ENCODE measurements at places on chromosomes 12 and 14.

- no peak for DNase-seq
These were observed 178.0 kb upstream of the FKBP4 start for GRCh38 chr12:2616763-2617162.

DNA sequence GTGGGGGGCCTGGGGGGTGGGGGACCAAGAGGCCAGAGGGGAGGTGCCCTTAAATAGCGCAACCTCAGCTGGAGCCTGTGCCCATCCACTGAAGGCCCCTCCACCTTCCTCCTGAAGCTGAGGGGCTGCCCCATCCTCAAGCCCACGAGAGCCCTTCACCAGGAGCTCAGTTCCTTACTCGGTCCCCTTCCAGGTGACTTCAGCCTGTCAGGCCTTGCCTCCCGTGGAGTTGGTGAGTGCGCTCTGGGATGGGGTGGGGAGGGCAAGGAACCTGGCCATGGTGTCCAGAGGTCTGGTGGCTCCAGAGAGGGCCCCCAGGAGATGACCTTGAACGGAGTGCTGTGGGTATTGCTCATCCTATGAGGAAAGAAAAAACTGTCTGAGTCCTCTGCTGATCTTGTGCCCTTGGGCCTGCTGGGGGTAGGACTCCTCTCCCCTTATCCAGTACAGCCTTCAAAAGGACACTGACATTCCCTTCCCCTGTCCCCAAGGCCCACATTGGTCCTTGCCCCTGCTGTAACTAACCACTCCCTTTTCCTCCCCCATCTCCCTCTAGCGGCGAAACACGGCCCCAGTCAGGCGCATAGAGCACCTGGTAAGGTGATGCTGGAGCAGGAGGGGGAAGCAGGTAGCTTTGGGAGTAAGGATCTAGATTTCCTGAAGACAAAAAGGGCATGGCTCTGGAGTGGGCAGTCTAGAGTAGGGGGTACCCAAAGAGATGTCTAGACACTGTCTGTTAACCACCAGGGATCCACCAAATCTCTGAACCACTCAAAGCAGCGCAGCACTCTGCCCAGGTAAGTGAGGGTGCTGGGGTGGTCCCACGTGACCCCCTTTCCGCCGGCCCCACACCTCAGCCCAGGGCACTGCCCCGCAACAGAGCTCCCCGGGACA, 3.6 kb downstream of the TNS2 start:
- DNase-seq: no peak

GRCh38 chr12:51788876-51789275, 59.6 kb downstream of the FIGNL2 start:
- DNase-seq: no peak

DNA sequence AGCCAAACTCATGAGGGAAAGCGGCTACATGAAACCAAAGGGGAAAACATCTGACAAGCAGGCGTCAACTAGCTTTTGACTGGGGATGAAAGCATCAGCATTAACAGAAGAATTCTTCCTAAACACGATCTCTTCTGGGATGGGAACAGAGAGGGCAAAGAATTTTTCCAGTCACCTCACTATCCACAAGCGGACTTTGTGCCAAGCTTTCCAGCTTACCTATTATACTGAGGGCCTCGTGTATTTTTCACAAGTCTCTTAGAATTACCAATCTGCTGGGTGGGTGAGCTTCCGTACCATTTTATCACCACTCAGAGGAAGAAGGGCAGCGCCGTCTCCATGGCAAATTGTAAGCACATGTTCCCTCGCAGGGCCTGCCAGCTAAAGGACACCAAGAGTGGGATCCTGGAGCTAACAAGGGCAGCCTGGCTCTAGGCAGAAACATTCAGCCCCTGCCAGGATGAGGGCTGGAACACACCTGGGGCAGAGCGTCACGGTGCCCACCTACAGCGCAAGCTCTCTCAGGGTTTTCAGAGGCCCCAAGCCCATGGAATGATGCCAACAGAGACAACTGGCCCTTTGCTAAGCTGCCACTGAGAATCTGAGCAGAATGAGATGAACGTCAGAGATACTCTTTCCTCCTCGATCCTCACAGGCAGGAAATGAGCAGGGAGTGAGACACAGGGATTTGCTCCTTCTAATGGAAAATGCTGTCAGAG, 74.6 kb downstream of the CHGA start:
- no peak for DNase-seq

GRCh38 chr12:111455448-111456320, 50.0 kb downstream of the SH2B3 start:
- DNase-seq: no peak

DNA sequence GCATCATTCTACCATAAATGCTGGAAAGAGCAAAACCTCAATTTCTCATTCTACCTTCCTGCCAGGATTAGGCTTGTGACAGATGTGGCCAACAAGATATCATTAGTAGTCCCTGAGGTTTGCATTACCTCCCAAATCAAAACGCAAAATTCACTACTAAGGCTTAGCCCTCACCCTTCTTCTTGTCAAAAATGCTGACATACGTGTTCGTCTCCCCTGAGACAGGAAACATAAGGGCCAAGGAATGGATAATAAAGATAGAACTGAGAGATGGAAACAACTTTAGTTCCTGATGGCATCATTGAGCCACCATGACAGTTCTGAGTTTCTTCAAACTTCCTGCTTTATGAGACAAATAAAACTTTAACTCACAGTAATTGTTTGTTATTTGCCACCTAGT, 642.1 kb downstream of the NOVA1 start:
- no peak for DNase-seq

DNA sequence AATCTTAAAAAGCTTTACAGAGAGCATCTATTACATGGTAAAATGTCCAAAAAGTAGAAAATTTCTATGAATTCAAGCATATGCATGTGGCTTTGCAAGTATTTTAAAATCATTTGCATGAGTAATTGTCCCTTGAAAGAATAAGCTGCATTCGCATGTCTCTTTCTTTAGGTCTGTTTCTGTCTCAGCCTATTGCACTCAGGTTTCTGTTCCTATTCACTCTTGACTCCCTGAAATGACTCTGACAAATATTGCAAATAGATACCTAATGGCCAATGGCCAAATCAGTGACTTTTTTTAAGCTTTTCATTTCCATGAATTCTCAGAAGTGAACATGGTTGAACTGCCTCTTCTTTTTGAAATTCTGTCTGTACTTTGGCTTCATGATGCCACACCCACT, 6.4 kb upstream of the TTC8 start:
- no peak for DNase-seq

- DNase-seq: no peak
These were observed 84.9 kb downstream of the SRGAP1 start for GRCh38 chr12:63929426-63929825.

DNA sequence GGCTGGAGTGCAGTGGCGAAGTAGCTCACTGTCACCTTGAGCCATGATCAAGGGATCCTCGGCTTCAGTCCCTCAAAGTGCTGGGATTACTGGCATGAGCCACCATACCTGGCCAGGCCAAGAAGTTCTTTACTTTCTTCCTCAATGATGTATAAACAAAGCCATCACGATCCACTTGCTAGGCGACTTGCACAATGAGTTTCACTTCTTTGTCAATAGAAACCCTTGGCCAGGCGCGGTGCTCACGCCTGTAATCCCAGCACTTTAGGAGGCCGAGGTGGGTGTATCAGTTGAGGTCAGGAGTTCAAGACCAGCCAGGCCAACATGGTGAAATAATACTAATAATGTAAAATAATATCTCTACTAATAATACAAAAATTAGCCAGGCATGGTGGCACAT, 14.4 kb upstream of the SPSB2 start:
- DNase-seq: peak; percentile 21

GRCh38 chr12:100238801-100239200, 28.1 kb downstream of the DEPDC4 start:
- no peak for DNase-seq

GRCh38 chr14:51356381-51356780, 116.3 kb downstream of the TMX1 start:
- no peak for DNase-seq

DNA sequence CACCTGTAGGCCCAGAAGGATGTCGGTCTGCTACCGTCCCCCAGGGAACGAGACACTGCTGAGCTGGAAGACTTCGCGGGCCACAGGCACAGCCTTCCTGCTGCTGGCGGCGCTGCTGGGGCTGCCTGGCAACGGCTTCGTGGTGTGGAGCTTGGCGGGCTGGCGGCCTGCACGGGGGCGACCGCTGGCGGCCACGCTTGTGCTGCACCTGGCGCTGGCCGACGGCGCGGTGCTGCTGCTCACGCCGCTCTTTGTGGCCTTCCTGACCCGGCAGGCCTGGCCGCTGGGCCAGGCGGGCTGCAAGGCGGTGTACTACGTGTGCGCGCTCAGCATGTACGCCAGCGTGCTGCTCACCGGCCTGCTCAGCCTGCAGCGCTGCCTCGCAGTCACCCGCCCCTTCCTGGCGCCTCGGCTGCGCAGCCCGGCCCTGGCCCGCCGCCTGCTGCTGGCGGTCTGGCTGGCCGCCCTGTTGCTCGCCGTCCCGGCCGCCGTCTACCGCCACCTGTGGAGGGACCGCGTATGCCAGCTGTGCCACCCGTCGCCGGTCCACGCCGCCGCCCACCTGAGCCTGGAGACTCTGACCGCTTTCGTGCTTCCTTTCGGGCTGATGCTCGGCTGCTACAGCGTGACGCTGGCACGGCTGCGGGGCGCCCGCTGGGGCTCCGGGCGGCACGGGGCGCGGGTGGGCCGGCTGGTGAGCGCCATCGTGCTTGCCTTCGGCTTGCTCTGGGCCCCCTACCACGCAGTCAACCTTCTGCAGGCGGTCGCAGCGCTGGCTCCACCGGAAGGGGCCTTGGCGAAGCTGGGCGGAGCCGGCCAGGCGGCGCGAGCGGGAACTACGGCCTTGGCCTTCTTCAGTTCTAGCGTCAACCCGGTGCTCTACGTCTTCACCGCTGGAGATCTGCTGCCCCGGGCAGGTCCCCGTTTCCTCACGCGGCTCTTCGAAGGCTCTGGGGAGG, at the start of gene LTB4R:
LTB4R (plus strand) TSS at position 857 of the 959 bp plus-strand sequence. CDS start 4,150 bp downstream, outside the sequence.
- DNase-seq: no peak

- no peak for DNase-seq
These were observed 60.5 kb upstream of the TMEM132D start for GRCh38 chr12:129964300-129964699.

GRCh38 chr12:114679452-114679875, 4.5 kb downstream of the TBX3 start:
- DNase-seq: no peak

DNA sequence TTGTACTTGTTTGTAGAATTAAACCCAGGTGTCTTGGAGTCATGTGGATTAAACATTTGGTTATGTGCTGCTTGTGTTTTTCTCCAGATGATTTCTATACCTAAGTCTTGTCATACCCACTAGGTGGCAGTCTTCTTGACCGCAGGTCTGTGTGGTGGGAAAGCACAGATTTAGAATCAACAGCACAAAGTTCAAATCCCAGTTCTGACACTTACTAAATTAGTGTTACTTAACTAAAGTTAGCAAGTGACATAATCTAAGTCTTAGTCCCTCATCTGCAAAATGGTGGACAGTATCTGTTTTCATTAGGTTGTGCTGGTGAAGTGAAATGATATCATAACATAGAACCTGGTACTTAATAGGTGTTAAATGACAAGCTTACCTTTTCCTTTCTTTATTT, 151.0 kb upstream of the ARHGAP5 start:
- DNase-seq: no peak
